Cortex of kidney (tissue), 1 donor: ENCODE measurements at places on chromosomes 4 and X.

DNA sequence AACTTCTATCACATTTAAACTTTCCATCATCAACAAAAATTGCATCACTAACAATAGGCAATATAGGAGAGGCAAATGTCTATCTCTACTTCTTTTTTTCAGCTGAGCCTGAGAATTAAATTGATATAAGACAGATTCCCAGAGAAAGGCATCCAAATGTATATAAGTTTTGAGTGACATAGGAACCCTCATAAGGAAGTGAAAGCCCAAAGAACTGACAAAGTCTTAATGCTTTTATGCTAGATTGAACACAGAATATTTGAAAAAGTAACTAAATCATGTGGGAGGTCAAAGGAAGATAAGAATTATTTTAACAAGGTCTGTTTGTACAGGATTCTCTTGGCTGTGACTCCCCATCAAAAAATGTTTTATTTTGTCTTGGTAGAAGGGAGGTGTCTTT lies 714.9 kb downstream of the GRXCR1 start:
- DNase-seq, result no peak

DNA sequence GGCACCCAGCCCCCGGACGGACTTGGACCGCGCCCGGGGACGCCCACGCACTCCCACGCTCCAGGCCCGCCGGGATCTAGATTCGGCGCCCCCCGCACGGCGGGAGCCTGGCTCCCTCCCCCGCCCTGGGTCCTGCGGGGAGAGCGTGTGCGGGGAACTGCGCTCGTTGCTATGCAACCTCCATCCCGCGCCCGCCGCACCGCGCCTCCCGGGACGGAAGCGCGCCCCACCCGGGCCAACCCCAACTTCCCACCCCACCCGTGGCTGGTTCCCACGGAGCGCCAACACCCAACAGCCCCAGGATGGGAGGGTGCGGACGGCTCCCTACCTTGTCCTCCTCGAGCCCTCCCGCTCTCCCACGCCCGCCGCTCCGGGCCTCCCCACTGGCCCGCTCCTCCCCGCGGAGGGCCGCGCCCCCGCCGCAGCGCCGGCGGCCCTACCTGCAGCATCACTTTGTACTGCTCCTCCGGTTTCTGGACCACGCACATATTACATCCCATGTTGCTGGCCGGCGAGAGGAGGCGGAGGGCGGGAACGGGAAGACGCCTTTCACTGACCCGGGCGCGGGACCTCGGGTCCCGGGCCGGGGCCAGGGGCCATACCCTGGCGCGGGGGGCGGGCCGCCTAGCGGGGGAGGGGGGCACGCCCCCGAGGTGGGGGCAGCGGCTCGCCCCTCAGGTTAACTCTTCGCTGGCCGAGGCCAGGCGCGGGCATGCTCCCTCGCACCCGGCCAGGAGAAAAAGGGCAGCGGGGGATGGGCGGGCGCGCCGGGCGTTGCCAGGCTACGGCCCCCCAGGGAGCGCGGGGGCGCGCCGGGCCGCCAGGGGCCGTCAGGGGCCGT lies at the start of gene PDZD4:
Gene PDZD4 (minus strand): TSS at position 746 of the 841 bp plus-strand sequence. CDS start 246 bp downstream, at position 500.
- no peak for DNase-seq

- no peak for DNase-seq
These were observed 55.9 kb downstream of the C4orf51 start for GRCh38 chr4:145735827-145736226.

DNA sequence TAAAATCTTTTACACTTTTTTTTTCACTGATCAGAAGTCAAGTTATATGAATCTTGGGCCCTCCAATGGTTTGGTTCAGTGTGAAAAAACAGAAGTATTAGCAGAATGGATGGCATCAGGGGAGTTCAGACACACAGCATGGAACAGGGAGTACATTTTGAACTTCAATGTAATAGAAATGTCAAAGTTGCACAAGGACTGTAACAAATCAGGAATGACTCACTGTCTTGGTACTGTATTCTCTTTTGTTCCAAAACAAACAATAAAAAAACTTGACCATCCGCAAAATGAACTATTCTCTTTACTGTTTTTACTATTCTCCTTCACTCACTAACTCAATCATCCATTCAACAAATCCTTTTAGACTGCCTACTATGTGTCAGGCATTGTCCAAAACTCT lies 401.0 kb downstream of the FSTL5 start:
- DNase-seq, result no peak

- DNase-seq, result no peak
These were observed 316.0 kb downstream of the ADAM29 start for GRCh38 chr4:175234162-175234561.

GRCh38 chrX:118974088-118974907 lies at the start of gene LONRF3:
TSS of gene LONRF3 (plus strand) at chrX:118974618. CDS start at chrX:118974781, 163 bp downstream.
- no peak for DNase-seq

GRCh38 chrX:153863251-153863991 lies 22.6 kb downstream of the L1CAM start:
- DNase-seq, result no peak
